Uterus (tissue), 4 donors: ENCODE measurements at places on chromosomes 6 and 20.

DNA sequence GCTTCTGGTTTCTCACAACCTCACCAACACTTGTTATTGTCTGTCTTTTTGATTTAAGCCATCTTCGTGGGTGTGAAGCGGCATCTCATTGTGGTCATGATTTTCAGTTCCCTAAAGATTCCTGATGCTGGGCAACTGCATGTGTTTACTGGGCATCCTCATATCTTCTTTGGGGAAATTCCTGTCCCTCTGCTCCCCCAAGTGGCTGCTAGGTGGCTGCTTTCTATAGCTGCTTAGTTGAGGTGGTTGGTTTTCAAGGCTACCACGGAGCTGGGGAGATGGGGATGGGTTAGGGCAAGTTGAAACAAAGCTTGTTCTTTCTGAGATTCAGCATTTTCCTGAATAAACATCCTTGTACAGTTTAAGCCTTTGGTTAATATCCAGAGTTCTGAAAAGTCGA lies 403.9 kb upstream of the SULF2 start:
- DNase-seq: no peak

- no peak for DNase-seq
Measured at GRCh38 chr6:43242908-43243663, at the start of gene TTBK1. Gene TTBK1 (plus strand): TSS chr6:43243481. CDS start chr6:43246661, 3,180 bp downstream.

GRCh38 chr6:159908535-159908934 lies 17.7 kb downstream of the MAS1 start:
- no peak for DNase-seq

GRCh38 chr6:154508573-154509375 lies 1.7 kb downstream of the CNKSR3 start:
- DNase-seq: no peak

DNA sequence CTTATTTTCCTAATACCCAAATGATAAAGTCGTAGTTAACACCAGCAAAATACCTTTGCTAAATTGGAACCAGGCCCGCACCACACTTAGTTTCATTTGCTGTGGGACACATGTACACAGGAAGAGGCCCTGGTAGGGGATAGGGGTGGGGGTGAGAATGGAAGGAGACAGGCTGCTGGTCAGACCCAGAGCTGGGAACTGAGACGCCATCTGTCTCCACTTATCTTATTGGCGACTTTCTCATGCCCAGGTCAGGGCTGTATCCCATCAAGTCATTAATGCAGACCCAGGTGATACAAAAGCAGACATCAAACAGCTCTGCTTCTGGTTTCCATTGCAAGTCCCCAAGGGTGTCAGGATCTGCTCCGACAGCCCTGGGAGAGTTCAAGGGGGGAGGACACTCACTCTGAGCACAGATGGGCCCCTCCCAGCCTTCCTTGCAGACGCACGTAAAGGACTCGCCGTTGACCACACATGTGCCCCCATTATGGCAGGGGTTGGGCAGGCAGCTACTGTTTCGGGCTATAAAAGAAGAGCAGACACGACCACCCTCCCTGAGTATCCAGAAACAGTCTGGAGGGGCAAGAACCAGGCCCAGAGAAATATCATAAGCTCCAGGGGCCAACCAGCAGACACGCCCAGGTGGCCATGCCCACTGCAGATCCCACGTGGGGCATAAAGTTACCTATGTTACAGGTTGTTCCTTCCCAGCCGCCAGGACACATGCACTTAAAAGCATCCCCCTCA lies 29.2 kb downstream of the JAG1 start:
- no peak for DNase-seq

- DNase-seq: no peak
Measured at GRCh38 chr6:106988664-106989063, 14.1 kb upstream of the CD24 start.

DNA sequence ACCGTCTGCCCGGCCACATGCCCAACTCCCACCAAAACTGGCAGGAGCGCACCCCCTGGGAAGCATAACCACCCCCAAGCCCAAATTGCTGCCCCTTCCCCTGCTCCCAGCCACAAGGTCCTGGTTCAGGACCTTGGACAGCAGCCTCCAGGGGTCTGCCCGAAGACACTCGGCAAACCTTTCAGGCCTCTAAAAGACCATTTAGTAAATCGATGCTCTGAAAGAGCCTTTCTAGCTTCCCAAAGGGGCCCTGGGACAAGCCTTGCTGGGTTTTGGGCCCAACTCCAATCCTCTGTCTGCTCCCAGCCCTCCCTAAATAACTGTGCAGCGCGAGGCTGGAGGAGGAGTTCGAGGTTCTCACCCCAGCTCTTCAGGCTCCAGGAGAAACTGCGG lies 30.5 kb downstream of the GRM4 start:
- no peak for DNase-seq

DNA sequence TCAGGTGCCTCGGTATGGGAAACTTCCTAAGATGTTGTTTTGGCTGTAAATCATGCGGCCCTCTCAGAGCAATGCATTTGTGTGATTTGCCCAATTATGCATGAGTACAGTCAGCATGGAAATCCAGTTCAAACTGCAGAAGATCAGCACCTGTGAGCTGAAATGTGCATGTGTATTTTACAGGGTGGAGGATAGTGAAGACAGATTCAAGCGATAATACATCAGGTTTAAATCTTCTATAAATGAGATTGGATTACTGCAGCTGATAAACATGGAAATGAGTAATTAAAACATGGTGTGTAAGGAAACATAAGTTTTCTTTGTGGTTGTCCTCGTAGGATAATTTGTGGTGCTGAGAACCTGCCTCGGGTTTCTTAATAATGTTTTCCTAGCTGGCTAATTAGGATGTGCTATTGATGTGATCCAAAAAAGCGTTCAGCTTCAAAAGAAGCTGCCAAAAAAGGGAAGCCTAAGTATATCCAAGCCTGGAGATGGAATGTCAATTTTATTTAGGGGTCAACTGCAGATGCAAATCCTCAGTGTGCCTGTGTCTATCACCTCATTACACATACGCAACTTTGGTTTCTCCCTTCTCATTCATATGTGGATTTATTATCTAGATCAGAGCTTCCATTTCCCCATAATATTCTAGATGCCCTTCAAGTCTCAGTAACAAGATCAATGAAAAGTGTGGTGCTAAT lies 117.1 kb upstream of the CCDC28A start:
- DNase-seq: no peak

DNA sequence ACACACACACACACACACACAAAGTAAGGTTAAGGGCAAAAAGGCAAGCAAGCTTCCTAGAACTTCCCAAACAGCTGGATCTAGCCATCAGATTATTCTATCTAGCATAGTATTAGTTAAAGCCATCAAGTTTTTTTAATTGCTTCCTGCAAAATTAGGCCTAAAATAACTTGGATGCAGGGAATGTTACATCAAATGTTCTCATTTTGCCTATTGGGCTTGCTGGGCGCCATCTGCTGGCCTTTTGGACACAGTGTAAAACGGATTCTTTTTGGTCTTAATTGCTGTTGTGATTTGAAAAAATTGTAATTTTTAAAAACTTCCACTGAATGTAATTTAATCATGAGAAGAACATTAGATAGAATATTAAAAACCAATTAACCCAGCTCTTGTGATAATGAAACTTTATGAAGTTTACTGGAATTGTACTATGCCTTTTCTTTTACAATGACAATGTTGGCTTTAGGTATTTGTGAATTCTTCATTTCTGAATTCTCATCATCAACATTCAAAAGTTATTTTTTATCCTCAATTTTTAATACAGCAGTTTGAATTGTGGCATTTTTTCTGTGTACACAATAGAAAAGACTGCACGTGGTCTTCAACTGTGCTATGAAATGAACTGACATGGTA lies 6.8 kb downstream of the MKKS start:
- DNase-seq: peak; percentile 55

GRCh38 chr6:45795678-45796077 lies 220.0 kb downstream of the CLIC5 start:
- DNase-seq: no peak

GRCh38 chr6:91045161-91045560 lies 458.3 kb upstream of the MAP3K7 start:
- no peak for DNase-seq

DNA sequence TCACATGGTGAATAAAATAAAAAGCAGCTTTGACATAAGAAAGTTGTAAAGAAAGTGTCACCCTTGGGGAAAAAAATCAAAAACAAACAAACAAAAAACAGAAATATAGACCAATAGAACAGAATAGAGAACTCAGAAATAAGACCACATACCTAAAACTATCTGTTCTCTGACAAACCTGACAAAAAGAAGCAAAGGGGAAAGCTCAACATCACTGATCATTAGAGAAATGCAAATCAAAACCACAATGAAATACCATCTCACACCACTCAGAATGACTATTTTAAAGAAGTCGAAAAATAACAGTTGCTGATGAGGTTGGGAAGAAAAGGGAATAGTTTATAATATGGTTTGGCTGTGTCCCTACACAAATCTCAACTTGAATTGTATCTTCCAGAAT lies 159.1 kb downstream of the TINAG start:
- DNase-seq: no peak

- no peak for DNase-seq
Measured at GRCh38 chr6:15254070-15254975, 8.5 kb downstream of the JARID2 start.

- no peak for DNase-seq
Measured at GRCh38 chr6:24051942-24052589, 73.9 kb upstream of the NRSN1 start.

- peak; percentile 93 for DNase-seq
Measured at GRCh38 chr20:19275630-19276071, 63.2 kb downstream of the SLC24A3 start.

DNA sequence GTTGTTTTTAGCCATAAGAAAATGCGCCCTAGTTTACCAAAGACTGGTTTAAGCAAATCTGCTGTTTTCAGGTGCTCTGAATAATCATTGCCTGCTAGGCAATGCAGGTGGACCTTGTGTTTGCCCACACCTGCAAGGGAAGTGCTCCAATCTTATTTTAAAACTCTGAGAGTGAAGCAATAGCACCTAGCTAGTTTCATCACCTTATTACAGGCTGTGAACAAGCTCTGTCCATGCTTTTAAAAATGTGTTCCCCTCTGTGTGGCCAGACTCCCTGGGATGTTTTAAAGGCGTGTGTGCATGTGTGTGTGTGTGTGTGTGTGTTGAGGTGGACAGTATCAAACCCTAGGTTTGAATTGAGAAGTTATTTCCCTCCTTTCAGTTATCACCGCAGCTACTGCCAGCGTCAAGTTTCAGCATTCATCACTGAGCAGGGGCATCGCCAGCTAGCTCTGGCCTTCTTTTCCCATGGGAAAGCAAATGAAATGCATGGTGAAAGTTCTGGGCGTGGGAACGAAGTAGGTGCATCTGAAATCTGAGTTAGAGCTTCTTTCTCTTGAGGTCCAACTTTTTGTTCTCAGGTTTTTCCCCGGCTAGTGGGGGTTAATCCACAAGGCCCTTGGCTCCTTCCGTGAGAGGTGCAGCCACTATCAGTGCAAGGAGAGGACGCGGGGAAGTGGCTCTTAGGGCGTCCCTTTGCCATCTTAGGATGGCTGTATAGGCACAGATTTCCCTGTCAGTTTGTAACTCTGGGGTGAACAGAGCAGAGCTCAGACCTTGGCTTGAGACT lies 30.8 kb downstream of the DUSP22 start:
- DNase-seq: no peak

DNA sequence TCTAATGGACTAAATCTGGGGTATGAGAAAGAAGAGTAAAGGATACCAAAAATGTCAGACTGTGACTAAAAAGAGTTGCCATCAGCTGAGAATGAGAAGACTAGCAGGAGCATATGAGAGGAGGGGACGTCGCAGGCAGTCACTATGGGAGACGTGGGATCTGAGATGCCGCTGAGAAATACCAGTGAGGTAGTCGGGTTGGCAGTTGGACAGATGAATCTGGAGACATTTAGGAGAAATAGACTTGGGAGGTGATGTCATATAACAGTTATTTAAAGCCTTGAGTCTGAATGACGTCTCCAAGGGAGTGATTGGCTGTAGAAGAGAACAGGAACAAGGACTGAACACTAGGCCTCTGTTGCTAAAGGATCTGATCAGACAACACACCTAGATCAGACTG lies 51.5 kb upstream of the TRIM26 start:
- no peak for DNase-seq

GRCh38 chr6:16079354-16079753 lies 49.5 kb upstream of the MYLIP start:
- no peak for DNase-seq

DNA sequence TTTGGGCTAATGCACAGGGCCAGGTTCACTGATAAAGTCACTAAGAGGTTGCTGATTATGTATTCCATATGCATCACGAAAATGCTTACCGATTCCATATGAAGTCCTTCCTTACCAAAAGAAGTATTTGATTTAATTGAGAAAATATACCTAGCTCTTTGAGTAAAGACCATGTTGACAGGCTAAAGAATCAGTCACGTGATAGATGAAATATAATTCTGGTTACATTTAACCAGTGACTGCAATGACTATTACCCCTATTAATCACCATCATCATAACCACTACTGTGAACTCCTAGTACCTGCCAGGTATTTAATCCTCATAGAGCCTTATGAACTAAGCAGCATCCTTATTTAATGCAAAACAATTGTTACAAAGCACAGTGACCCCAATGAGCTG lies 110.1 kb downstream of the HIVEP2 start:
- no peak for DNase-seq

GRCh38 chr6:40477246-40478126 lies 109.7 kb downstream of the LRFN2 start:
- DNase-seq: no peak

- no peak for DNase-seq
Measured at GRCh38 chr6:125014661-125014957, 52.4 kb downstream of the RNF217 start.

GRCh38 chr20:47796971-47797370 lies 11.7 kb upstream of the SULF2 start:
- DNase-seq: no peak

DNA sequence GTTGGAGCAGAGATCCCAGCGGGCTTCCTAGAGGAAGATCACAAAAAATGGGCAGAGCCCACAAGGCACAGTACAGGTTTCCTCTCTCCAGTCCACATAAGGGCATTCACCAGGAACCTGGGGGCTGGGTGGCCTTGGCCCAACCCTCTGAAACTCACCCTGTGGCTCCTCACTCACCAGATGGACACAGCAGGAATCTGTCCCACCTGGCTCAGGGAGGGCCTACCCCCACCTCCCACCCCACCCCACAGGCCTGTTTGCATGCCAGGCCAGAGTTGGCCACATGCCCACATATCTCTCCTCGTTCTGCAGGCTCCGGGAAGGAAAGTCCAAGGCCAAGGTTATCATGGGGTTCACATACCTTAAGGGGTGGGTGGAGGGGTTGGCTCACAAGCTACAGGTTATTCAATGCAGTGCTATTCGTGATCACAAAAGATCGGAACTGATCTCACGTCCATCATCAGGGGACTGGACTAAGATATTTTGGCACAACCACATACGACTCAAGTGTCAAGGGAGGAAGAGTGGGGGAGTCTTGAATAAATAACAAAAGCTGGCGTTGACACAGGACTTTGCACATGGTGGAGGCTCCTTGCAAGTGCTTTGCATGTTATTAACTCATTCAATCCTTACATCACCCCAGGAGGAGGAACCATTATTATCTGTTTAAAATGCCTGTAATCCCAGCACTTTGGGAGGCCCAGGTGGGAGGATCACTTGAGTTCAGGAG lies 13.0 kb downstream of the RIPOR3 start:
- DNase-seq: peak; percentile 38
